ENCODE measurements at places on chromosomes 12 and 14.

- DNase-seq = no peak
Measured at GRCh38 chr12:62606654-62607053, 140.0 kb downstream of the MON2 start.

DNA sequence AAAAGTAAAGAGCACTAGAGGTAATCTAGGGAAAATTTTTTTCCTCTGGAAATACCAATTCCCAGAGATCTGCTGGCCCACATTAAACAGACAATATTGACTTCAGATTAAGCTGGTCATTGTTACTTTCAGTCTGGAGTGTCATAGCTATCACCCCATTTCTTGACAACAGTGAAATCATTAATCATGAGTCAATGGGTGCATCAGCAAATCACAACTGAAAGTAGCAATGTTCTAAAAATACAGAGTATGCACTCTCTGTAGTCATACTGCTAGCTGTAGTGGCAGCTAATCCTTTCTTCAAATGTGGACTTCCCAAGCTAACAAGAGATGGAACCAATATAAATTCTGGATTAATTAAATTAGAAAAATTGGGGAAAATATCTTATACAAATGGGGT lies 129.9 kb downstream of the CPNE8 start:
- no peak for DNase-seq

GRCh38 chr12:46674129-46674528 lies 151.7 kb downstream of the SLC38A4 start:
- DNase-seq = no peak

DNA sequence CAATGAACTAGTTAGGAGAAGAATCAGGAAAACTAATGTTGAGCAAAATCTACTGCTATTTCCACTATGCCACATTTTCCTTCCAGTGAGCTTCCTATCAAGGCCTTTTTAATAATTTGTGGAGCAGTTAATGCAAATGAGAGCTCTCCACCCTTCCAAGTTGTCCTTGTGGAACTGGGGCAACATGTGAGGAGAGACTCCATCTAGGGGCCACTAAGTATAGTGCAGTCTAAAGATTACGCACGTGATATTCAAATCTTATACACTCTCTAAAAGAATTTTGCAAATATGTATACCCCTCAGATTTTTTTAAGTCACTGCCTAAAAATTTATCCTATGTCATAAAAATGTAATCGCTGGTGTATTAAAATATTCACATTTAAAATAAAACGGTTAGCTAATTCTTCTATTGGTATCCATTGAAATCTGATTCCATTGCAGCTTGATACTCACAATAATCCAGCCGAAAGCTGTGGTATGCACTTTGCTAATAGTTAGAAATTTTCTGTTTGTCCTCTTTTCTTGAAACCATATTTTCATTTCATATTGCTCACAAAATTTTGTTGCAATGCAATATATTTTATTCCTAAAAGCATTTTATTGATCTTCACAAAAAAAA lies 100.1 kb downstream of the PAH start:
- DNase-seq = no peak

DNA sequence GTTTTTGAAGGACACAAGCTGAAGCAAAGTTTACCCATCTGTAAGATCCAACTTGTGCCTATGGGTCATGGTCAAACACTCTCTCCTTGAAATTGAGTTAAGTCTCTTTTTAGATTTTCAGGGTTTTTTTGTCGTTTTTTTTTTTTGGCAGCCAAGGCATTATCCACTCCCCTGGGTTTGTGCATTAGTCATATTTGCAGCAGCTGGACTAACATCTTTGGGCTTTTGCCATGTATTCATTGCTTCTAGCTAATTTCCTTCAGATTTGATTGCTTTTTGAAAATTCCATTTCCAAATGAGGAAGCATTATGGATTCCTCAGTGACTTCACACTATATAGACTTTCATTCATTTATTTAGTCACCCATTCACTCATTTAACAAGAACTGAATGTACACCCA lies 80.3 kb upstream of the SRRM4 start:
- no peak for DNase-seq

DNA sequence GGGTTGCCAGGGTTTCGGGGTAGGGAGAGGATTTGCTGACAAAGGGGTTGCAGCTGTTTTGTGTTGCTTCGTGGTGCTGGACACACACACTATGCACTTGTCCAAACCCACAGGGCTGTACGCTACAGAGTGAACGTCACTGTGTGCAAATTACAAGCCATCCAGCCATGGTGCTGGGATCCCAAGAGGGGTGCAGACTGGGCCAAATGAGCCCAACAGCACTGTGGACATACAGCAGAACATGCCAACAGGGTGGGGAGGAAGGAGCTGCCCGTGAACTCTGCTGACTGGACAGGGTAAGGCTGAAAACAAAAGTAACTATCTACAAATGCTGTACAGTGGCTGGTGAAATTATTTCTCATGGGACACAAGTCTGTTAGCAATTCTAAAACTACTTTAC lies 25.2 kb downstream of the POLE start:
- DNase-seq = no peak

Data from liver (tissue), 10 donors.